Stimulated activated CD4-positive, alpha-beta T cell treated with anti-CD3 and anti-CD28 coated beads, Interleukin-15, amount 100 ng/mL, for 1 hour (primary cell): ENCODE measurements at places on chromosomes 1 and 21.

GRCh38 chr1:205451202-205451601 lies 4.6 kb downstream of the BLACAT1 start:
- no peak for DNase-seq

- DNase-seq, result no peak
These were observed 373 bp downstream of the MTF1 start for GRCh38 chr1:37858931-37859506.

DNA sequence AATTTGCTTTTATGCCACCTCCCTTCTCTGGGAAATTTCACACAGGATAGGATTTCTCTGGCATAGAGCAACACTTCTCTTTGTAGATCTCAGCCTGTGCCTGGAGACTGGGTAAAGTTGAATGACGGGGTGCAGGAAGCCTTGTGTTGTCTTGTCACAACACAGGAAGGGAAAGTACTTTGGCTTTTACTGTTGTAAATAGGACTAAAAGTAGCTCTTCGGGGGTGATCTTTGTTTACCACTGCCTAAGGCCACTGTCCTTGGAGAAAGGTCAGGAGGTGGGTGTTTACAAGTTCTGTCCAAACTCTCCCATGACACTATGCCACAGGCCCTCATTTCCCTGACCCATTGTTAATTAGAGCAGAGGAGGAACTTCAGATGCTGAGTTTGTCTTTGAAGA lies 139.7 kb downstream of the FGGY start:
- DNase-seq, result no peak

GRCh38 chr21:36735724-36736320 lies 36.9 kb downstream of the SIM2 start:
- no peak for DNase-seq

DNA sequence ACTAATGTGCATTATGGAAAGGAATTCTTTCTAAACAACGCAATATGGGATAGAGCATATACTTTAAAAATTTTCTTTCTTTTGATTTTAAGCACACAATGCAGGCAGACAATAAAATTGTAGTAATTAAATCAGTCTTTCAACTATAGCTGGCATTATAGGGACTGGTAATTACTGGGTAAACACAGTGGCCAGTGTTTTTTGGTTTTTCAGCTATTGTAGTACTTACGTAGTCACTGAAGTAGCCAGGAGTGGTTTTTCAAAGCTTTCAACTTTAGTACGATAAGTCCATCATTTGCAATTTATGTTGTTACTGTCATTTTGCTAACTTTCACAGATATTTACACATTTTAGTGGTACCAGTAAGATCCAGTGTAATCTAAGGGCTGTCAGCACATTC lies 50.6 kb downstream of the RAB3GAP2 start:
- no peak for DNase-seq

GRCh38 chr1:167342846-167343245 lies 122.2 kb downstream of the POU2F1 start:
- DNase-seq, result no peak

DNA sequence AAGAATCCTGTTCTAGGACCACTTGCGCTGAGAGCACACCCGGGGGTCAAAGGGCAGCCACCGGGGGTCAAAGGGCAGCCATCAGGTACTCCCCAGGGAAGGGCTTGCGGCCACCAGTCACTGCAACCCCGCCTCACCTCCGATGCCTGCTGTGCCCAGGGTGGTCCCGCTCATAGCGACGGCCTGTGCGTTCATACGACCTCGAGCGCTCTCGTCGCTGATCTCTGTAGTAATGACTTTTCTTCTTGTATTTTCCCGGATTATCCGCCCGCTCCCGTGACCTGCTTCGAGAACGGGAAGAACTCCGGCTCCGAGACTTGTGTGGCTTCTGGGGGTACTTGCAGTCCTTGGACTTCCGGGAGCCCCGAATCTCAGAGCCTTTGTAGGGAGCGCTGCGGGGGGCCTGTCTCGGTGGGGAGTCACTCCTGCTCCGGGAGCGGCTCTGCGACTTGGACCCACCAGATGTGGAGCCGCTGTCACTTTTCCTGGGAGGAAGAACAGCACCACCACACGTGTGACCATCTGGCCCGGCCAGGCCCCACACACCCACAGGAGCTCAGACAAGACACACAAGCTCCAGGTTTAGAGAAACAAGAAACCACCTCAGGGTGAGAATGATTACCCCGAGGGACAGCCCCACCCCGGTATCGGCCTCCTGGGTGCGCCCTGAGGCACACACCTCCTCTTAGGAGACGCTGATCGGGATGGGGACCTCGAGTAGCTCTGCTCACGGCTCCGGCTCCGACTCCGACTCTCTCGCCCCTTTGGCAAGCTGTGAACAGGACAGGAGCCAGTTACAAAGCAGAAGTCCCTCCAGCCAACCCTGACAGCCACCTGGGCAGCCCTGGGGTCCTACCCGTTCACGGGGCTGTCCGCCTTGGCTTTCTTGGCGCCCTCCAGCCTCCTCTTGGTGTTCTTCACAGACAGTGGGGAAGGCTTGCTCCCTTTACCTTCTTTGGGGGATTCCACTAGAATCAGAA lies 11.7 kb downstream of the CCNL2 start:
- DNase-seq, result no peak

- DNase-seq, result no peak
These were observed 397.5 kb upstream of the PLXNA2 start for GRCh38 chr1:208641579-208642280.
